Hematopoietic multipotent progenitor cell treated with erythropoietin and hydrocortisone succinate and interleukin-3 and kit ligand, for 17 days (in vitro differentiated cells): ENCODE measurements at places on chromosomes 4 and X.
A peak's percentile ranks its signal among the peaks of the same experiment; 100 is the strongest.

DNA sequence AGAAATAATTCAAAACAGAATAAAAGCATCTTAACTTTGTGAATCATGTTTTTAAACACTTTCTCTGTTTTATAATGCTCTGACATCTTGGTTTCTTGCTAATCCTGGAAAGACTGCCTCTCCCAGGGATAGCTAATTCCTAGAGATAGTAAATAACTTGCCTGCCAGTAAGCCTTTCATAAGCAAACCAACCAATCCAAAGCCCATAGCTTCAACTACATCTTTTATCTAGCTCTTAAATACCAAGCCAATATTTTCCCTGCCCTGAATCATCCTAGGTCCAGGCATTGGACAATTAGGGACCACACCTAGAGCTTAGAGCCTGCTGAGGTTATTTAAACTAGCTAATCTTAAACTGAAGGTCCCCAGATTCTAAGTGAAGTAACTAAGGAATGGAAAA, 223.7 kb upstream of the DIPK2B start:
- no peak for DNase-seq

DNA sequence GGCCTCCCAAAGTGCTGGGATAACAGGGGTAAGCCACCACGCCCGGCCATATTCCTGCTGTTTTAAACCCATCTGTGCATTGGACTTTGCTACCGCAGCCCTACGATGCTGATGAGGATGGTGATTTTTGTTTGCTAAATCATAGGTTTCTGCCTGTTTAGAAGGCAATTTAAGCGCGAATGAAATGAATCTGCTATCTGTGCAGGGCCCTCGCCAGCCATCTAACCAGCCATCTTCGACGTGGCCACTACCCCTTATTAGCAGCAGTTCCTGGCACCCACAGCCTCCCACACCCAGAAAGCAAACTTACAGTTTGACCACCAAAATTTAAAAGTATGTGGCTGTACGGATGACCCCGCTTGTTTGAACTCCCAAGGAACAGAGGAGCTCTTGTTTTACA, 178.5 kb downstream of the SHOX start:
- no peak for DNase-seq

- no peak for DNase-seq
Measured at GRCh38 chrX:10048076-10048475, 80.9 kb downstream of the CLDN34 start.

DNA sequence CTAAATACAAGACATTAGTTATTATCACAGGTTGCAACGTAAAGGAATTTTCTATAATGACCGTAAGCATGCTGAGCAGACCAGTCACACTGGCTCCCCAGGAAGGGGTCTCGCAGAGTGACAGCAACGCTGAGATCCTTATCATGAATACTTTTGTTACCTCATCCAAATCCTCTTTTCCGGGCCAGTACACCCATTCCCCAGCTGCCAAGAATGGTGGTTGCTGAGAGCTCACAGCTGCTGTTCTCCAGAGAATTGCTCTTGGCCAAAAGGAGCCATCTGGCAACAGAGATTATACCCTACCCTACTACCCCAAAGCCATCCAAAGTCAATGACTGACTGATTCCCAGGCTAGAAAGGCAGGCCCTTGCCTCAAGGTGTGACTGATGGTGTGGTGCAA, 91.6 kb downstream of the FUNDC1 start:
- DNase-seq: no peak

DNA sequence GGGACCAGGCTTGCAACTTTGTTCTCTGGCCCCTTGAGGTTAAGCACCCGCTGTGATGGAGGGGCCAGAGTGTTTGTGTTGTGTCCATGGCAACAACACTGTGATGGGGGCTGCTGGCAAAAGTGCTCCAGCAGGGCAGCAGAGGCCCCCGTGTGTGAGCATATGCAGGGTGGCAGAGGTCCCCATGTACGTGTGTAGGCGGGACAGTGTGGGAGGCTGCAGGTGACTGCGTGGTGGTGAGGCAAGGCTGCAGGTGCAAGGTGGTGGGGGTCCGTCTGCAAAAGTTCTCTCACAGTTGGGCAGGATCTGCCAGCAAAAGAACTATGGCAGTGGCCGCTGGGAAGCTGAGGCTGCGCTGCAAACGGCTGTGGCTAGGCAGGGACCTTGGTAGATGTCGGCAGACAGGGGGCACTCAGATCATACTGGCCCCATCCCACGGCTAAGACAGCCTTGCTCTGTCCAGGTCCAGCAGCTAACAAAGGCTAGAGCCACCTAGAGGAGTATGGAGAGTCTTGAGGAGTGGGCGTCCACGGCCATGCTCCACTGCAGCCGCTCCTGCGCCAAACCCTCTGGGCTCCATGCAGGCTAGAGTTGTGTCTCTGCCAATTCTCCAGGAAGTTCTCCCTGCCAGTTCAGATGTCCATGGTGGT, 46.8 kb upstream of the PASD1 start:
- DNase-seq: no peak

DNA sequence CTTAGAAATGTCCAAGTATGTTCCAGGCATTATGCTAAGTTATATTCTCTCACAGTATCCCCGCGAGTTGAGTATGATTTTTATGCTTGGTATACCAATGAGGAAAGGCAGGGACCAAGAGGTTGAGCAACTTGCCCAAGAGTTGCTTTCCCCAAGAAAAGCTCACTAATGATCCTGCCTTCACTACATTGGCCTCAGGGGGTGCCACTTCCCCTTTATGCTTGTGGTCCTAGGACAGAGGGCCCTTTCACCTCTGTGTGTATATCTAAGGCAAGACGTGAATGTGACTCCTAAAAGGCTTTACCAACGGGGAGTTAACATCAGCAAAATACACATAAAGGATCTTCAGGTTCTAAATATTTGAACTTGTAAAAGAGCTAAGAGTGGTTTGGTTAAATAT, 164.4 kb upstream of the CPEB2 start:
- no peak for DNase-seq

DNA sequence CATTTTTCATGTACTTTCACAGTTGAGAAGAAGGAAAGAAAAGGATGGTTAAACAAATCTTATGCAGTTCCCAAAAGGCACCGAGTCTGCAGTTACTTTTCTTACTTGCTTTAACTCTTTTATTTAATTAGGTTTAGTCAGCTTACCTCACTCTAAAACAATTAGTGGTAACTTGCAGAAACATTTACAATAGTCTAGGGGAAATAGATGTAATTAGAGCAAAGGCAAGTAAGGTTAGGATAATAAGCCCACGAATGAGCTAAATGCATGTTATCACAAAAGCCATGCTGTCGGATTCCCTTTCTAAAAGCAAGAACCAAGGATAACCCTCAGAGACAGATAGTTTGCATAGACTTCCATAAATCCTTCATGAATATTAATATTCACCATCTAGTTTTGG, 82.0 kb upstream of the VCX2 start:
- DNase-seq: no peak

DNA sequence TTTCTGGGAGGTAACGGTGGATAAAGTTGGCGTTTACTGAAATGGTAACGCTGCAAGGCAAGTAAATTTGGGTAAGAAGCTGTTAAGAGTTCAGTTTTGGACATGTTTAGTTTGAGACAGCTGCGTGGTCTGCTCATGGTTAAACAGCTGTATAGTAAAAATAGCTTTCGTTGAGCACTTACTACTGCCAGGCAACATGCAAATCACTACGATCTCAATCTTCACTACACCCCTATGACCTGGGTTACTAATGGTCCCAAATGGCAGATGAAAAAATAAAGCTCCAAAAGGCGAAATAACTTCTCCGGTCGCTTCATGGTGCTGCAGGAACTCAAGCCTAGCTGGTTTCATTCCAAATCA, 22.2 kb downstream of the FABP2 start:
- peak; percentile 56 for DNase-seq

DNA sequence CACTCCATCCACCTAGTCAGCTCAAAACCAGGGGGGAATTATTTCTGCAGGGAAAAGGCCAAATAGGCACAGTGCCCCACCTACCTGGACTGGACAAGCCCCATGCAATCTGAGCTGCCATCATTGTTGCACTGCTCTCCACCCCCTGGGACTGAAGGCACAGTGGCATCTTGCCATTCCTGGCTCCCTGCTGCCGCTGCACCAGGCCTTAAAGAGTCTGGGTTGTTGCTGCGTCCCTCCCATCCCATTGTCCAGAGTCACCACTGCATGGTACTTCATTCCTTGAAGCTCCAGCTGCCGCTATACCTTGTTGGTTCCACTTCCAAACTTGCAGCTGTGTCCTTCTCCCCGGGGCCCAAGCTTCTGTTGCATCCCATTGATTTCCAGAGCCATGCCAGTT, 629.7 kb downstream of the STIM2 start:
- DNase-seq: no peak

DNA sequence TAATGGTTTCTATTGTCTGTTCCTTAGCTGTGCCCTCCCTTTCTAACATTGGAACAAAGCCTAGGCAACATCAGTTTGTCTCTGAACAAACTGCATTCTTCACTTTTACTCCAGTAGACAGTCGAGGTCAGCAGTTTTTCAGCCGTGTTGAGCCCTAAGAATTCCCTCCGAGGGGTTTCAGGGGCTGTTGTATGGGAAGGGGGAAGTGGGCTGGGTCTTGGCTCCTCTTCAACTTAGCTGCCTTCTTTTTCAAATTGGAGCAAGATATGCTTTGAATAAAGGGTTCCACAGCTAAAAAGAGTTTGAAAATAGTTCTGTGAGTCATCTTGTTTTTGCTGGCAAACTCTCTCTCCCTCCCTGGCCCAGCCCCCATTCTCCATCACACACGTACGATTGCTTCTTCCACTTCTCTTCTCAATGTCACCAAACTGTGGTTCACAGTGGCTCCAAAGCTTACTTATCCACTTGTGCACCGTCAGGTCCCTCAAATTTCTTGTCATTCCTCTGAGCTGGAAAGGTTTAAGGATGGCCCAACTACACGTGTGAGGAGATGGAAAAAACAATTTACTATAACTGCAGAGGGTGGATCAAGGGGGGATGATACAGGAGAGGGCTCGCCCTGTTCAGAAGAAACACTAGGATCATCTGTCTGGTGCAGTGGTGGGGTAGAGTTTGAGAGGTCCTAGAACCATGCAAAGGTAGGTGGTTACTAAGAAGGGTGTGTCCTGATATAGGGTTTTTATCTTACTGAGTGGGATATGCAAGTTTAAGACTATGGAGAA, 9.2 kb upstream of the MAML3 start:
- no peak for DNase-seq

DNA sequence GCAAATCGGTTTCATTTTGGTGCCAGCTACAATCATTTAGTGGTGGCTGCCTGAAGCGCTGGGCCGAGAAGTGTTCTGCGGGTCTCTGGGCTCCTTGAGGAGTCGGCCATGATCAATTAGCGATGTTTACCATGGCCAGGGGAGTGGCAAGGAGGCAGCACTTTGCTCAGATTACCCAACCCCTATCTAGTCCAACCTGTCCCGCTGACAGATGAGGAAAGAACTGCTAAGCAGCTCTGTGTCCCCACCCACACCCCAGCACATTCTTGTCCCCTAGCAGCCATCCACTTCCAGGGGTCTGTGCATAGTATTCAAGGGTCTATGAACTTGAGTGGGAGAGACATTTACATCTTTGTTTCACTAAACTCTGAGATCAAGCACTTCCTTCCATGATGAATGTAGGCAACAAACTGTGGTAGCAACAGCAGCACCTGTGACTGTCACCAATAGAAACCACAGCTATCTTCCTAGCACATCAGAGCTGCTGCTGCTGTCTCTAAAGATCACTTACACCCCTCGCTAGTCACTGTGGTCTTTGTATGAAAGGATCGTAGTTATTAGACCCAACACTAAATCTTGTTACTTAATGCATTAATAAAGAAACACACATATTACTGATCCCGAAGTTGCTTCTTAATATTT, 331.6 kb downstream of the BCOR start:
- no peak for DNase-seq

DNA sequence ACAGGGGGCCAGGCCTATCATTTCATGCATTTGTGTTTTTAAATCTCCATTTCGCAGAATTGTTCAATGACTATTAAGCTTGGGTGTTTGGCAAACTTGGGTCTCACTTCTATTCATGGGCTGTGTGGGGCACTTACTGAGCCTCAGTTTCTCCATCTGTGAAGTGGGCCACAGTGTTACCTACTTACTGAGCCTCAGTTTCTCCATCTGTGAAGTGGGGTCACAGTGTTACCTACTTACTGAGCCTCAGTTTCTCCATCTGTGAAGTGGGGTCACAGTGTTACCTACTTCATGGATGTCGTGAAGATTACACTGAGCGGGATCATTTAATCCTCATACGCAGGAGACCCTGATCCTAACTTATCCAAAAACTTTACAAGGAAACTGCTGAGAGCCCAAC, 115.1 kb upstream of the STX18 start:
- DNase-seq: no peak

DNA sequence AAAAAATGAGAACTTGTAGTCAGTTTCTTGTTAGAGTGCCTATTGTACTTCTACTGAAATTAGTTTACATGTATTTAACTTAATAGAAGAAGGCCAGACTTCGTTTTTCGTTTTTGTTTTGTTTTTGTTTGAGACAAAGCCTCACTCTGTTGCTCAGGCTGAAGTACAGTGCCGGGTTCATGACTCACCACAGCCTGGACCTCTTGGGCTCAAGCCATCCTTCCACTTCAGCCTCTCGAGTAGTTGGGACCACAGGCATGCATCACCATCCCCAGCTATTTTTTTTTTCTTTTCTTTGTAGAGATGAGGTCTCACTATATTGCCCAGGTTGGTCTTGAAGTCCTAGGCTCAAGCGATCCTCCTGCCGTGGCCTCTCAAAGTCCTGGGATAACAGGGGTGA, 793.9 kb downstream of the ADGRL3 start:
- no peak for DNase-seq

DNA sequence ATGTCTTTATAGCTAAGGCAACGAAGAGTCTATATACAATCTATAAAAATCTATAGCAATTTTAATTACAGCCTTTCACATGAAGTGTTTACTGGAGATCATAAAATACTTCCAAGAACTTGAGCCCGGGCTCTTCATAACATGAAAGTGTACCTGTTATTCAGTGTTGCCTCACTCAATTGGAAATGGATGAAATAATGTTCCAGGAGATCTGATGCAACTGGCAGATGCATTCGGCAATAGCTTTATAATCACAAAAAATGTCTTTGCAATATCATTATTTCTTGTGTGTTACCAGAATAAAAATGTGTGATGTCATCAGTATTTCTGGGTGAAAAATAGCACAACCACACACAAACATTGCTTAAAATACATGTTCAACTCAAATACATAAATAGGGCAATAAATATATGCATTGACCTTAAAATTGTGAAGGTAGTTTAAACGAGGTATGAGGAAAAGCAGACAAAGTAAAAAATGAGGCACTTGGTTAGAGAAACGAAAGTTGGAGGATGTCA, 1266.8 kb upstream of the PCDH7 start:
- DNase-seq: no peak

GRCh38 chrX:131894995-131895394, 128.1 kb upstream of the STK26 start:
- no peak for DNase-seq
